ENCODE measurements at places on chromosomes 11 and 22.

- no peak for DNase-seq
Observed at GRCh38 chr11:57481915-57482781, 21.8 kb downstream of the RTN4RL2 start.

GRCh38 chr22:49238181-49239141, 589.2 kb downstream of the BRD1 start:
- no peak for DNase-seq

- no peak for DNase-seq
Observed at GRCh38 chr11:77038029-77038824, 4.0 kb downstream of the B3GNT6 start.

DNA sequence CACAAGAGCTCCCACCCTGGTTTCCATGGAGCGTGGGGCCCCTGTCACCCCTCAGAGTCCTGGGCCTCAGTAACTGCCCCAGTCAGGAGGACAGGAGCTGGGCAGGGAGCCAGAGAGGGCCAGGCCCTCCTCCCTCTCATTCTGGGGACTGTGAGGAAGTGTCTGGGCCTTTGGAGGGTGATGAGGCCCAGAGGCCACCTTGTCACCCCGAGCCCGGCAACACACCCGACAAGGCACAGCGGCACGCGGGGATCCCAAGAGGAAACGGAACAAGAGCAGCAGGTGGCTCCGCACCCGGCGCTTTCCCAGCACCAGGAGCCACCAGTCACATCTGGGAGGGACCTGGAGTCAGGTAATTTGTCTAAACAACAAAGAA, 72.1 kb downstream of the CELSR1 start:
- no peak for DNase-seq

GRCh38 chr11:99240192-99241030, 219.7 kb downstream of the CNTN5 start:
- DNase-seq: no peak

DNA sequence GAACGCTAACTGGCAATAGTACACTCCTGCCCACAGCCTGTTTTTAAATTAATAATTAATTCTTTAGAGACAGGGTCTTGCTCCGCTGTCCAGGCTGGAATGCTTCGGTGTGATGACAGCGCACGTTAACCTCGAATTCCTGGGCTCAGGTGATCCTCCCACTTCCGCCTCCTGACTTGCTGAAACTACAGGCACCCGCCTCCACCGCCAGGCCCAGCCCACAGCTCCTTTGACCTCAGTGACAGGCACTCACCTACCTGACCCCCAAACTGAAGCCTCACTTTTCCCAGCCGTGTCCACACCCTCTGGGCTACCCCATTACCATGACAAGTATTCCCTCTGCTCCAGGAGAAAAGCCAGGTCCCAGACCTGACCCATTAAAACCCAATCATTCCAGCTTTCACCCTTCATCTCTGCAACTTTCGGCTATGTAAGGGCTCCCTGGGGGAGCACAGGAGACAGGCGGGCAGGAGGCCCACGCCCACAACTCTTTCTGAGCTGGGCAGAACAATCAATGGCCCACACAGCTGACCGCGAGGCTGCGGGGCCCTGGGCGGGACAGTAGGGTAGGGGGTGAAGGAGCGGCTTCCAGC, 730 bp downstream of the LMNTD2 start:
- no peak for DNase-seq

Measured in mesenchymal stem cell (in vitro differentiated cells and primary cell).